ENCODE measurements at places on chromosomes 5 and 9.

- no peak for DNase-seq
Observed at GRCh38 chr9:131848570-131849160, 108.8 kb upstream of the RAPGEF1 start.

DNA sequence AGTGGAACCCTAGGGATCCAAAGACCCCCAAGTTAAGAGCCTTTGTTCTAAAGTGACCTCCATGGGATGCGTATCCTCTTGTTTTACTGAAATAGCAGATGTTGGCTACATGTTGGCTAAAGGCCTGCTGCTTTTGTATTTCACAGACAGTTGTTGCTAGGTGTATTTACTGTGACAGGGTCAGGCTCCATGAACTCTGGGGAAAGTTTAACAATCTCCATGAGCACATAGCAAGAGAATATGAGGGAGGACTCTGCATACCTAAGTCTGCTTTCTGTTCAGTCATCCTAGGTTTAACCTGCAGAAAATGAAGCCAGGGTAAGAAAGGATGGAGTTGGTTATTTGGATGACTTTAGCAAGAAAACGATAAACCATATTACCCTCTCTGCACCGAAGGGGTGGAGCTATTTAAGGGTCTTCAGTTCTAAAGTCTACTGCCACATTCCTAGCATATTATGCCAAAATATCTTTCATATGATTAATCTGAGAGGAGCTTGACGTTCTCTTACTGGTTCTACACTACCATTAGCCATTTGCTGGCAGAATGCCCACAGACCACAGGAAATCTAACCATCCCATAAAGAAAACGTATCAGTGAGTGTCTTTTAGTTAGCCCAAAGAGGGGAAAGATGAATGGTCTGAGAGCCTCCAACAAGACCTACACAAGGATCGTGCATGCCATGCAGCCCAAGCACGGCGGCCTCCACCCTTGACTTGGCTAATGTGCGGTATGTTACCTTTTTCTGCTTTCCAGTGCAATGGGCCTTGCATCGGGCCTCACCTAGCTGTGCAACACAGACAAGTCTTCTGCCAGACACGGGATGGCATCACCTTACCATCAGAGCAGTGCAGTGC lies 127.8 kb downstream of the SAXO1 start:
- peak; percentile 92 for DNase-seq

GRCh38 chr9:129868872-129869486 lies 33.7 kb downstream of the USP20 start:
- DNase-seq, result no peak

DNA sequence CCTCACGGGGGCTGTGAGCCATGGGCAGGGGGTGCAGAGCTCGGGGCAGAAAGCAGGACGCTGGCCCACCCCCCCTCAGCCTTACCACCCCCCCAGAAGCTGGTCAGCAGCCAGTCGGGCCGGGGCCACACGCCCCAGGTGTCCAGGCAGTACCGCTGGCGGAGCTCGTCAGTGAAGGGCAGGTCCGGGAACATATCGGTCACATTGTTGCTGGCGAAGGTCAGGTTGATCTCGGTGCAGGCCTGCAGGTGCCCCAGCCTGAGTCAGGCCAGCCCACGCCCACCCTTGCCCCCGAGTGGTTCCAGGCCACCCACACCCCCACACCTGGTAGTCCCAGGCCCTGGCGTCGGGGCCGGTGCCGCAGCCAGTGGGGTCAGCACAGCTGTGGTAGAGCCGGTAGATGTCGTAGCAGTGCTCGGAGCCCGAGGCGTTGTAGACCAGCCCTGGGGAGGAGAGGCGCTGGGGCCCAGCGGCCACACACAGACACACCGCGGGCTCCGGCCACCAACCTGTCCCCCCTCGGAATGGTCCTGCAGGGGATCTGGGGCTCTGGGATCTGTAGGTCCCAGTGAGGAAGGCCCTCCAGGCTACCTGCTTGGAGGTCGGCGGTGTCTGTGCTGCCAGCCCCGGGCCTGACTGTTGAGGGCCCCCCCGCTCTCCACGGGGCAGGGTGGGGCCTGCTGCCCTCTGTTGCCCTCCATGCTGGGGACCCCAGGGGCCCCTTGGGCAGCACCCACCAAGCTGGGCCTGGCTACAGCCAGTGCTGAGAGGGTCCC lies 2.6 kb downstream of the DPP7 start:
- DNase-seq, result no peak

DNA sequence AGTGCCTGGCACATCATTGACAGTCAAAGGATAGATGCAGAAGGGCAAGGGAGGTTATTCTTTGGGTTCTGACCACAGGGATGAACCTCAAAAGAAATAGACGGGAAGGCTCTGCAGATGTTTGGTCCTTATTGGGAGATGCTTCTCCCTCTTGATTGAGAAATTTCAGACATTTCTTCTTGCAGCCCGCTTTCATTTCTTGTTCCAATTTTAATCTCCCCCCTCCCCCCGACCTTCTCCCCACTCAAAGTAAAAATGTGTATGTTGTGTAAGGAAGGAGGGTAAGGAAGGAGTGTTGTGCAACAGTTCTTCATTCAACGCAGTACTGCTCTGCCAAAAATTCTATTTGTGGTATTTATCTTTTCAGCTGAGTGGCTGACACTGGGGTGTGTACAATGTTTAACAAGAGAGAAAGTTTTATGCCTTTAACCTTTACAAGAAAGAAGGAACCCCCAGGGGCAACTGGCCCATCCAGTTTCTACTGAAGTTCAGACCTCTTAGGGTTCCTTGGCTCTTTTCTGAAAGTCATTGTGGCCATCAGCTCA lies 46.3 kb upstream of the TNFSF15 start:
- peak; percentile 10 for DNase-seq

GRCh38 chr9:117169089-117169621 lies 245.7 kb downstream of the ASTN2 start:
- DNase-seq, result no peak

GRCh38 chr5:178372142-178372571 lies 139.6 kb upstream of the PHYKPL start:
- no peak for DNase-seq

DNA sequence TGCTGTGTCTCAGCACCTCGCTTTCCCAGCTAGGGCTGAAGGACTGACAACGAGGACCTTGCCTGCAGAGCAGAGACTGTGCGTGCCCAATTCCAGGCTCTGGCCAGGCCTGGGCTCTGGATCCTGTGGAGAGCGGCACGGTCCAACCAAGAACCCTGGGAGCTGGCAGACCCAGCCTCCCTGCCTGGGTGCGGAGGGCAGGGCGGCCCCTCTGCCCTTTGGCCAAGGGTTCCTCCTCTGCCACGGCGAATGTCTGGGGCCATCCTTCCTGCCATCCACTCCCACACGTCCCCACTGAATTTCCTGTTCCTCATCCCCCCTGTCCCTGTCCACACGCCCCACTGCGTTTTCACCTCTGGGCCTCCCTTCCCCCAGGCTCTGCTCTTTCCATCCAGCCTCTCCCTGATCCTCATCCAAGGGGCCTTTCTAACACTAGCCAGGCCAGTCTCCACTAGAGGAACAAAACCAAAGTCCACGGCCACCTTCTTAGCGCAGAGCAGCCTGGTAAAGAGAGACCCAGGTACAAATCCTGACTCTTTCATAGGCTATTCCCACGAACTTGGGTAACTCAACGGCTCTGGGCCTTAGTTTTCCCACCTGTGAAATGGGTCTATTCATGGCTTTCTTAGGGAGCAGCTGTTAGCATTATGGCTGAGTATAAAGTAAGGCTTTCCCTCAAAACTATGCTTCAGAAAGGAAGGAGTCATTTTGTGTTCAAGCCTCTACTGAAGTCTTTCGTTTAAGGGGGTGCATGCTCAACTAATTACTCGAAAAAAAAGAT lies 95.5 kb upstream of the PHYKPL start:
- DNase-seq, result no peak

GRCh38 chr9:93198117-93198837 lies 14.3 kb downstream of the WNK2 start:
- DNase-seq, result no peak

DNA sequence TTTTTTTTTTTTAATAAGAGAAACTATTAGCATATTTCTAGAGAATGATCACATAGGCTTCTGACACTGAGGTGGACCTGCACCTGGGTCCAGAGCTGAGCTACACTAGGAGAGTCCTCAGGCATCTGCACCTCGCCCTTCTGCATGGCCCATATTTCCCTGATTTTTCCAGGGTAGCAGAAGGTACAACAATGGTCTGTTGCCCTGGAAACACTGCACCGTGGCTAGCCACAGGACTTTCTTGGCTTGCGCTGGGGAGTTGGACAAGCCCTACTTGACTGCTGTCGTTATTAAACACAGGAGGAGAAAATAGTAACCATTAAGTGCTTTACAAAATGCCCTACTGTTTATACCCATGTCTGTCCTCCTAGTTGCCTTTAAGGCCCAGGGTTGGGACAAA lies 615.7 kb upstream of the MEF2C start:
- DNase-seq, result no peak

DNA sequence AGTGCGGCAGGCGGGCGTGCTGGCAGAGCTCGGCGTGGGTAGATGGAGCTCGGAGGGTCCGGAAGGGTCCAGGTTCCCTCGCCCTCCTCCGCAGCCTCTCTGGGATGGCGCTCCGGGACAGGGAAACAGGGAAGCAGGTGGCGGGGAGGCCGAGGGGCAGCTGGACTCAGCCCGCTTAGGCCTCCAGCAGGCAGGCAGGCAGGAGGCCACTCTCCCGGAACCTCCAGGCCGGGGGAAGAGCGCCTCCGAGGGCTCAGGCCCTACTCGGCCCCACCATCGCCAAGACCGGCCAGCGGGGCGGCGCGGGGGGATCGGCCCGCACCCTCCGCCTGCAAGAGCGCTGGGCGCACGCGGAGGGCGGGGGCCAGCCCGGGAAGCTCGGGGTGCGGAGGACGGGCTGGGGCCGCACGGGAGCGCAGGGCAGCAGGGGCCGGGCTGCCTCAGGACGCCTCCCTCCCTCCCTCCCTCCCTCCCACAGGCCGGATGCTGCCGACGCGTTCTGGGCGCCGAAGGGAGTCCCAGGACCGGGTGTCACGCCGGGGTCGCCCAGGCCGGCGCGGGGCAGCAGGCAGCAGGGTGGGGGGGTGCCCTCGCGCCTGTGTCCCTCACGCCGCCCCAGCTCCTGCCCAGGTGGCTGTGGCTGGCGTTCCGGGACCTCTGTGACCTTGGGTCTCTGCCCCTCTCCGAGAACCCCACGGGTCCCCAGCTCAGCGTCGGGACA lies 977 bp downstream of the MGAT4B start:
- no peak for DNase-seq

DNA sequence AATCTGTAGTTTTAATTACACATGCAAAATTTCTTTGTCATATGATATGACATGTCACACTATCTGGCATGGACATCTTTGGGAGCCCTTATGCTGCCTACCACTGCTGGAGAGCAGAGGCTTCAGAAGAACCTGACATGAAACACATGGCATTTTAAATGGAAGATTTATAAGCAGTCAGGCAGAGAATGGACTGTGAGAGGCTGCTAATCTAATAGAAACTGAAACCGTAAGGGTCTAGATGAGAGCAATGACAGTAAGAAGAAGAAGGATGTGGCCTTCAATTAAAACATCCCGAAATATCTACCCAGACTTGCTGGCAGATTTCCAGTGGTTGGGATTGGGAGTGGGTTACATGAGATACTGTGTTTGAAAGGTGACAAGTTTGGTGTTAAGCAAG lies 149.8 kb downstream of the MACIR start:
- no peak for DNase-seq

DNA sequence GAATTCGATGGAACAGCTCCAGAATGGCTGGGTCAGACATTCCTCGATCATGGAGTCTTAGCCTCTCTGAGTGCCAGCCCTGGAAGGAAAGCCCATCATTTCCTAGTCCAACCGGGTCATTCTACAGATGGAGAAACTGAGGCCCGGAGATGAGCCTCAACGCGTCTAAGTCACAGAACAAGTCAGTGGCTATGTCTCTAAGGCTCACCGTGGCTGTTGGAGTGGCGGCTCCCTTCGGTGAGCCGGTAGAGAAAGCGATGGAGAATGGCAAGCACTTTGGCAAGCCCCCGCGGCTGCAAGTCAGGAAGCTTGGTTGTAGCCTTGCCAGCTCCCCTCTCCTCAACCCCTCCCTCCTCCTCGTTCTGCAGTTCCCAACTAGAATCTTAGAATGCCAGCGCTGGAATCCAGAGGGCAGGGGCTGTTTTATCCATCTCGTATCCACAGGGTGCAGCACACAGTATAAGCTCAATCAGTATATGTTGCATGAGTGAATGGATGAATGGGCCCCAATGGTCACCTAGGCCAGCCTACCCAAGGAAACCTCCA lies 438 bp upstream of the ARSI start:
- DNase-seq, result no peak

DNA sequence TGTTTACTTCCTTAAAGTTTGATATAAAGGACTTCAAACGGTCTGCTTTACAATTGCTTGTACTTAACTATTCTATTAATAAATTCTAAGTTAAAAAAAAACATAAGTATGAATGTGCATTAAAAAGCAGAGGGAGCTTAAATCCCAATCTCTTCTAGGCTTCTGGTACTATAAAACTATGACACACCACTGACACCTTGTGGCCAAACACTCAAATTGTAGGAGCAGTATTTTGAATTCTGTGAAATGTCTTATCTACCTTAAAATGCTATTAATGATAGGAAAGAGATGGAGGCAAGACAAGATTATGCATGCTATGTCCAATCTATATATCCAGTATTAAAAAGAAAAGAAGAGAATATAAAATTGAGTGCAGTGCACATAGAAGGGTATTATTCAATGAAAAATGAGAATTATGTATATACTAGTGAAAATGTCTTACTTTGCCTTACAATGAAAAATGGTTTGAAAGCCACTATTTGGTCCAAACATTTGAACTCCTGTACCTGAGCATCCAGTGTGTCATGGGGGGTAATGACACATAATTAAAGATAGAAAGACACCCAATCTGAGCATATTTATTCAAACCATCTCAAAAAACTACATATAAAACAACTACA lies 87.6 kb downstream of the ERP44 start:
- DNase-seq, result peak; percentile 24

- DNase-seq, result no peak
Observed at GRCh38 chr9:136761545-136761981, 2.8 kb downstream of the LCN15 start.

DNA sequence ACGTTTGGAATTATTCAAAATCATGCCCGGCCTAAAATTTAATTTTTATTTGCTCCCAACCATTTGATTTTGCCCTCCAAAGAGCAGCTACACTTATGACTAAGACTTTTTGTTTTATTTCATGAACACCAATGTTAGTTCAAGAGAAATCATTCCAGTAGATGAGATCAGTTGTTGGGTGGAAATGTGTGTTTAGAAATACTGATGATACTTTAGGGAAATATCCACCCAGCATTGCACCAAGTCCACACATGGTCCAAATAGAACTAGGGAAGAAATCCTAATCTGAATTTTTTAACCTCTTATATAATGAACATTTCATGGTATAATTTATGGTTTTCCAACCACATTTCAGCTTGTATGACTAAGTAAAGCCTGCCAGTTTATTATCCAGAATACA lies 28.3 kb upstream of the GOLPH3 start:
- DNase-seq, result no peak

DNA sequence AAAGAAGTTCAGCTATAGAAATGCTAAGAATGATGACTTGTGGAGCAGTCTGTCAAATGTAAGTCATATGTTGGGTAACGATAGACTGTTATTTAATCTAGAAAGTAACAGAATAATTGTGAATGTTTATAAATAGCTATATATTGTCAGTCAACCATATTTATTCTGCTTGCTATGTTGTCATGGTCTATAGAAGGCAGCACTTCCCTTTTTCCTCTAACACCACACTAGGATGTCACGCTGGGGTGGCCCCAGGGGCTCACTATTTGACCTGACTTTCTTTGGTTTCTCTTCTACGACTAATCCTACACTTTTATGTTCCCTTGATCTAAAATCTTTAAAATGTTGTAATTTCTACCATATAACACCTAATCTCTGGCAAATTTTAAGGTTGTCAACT lies 20.5 kb downstream of the ERAP2 start:
- DNase-seq, result no peak
